ENCODE measurements at places on chromosomes 5 and 9.

DNA sequence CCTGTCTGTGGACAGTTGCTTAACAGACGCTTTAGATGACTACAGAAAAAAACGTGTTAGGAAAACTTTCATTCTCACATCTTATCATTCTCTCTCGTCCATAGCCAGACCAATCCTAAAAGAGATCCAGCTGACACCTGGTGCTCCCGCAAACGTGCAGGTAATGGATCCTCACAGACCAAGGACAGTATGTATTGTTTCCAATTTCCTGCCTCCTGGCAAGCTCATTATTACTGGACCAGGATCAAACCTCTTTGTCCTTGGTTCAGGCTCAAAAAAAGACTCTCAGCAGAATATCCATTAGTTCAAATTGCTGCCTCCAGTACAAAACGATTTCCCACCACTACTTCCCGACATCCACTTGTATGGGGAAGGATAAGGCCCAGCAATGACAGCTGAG is 62.4 kb downstream of the SERINC5 start:
- no peak for DNase-seq

DNA sequence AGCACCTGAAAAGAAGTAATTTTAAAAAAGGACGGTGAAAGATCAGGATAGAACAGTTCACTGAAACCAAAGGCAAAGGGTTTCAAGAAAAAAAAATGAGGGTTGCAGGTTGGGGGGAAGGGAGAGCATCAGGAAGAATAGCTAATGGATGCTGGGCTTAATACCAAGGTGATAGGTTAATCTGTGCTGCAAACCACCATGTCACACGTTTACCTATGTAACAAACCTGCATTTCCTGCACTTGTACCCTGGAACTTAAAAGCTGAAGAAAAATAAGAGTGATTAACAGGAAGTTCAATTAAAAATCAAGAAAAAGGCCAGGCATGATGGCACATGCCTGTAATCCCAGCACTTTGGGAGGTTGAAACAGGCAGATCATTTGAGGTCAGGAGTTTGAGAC is 44.1 kb upstream of the RNF38 start:
- DNase-seq = no peak

DNA sequence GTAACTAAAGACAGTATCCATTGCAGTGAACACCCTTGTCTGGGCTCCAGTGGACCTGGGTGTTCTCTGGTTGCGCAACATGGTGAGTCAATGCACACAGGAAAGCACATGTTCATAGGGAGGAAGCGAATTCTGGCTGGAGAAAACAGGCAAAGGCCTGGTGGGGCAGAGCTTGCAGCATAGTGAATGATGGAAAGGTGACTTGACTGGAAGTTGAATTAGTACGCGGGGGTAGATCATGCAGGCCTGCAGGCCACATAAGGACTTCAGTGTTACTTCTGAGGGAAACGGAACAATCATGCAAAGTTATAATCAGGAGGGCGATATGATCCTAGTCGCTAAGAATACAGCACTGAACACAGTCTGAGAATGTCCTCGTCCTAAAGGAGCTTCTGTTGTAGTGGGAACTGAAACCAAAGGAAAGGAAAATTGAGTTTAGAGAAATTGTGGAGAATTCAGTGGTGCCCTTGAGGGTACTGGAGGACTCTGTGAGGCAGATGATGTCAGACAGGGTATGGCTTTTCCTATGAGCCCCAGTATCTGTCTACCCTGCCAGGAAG is 71.9 kb upstream of the RANBP3L start:
- DNase-seq = no peak

GRCh38 chr5:177446200-177447065 is at the start of gene PRR7:
Gene PRR7, plus strand, starts transcription at chr5:177446814. Its CDS starts 8,254 bp downstream, at chr5:177455068.
- no peak for DNase-seq

DNA sequence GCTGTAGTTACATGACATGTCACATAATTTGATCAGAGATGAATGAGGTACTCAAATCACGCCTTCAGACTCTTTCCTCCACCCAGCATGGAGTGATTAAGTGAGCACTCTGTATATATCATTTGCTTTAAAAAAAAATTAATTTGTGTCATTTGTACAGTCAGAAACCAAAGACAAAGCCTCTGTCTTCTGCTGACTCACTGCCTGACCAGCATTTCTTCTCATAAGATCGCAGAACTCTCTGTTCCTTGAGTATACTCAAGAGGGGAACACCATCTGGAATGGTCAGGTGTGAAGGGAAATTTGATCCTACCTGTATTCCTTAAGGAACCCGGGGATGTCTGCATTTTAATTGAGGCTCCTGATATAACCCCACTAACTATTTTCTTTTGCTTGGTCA is 254.4 kb downstream of the FAM114A2 start:
- DNase-seq = no peak

DNA sequence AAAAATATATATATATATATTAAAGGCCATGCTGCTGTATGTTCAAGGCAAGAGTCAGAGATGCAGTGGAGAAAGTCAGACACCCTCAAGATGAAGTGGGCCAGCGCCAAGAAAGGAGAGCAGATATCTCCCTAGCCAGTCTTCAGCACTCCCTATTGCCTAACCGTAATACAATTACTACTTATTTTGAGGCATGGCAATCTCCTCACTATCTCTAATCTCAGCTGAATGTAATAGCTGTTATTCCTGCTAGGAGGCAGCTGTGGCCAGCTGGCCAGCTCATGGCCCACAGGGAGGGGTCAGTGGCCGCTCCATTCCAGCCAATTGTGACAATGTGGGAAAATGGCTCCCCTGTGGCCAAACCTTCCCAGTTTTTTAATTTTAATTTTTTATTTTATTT is 87.5 kb upstream of the FBXW11 start:
- no peak for DNase-seq

DNA sequence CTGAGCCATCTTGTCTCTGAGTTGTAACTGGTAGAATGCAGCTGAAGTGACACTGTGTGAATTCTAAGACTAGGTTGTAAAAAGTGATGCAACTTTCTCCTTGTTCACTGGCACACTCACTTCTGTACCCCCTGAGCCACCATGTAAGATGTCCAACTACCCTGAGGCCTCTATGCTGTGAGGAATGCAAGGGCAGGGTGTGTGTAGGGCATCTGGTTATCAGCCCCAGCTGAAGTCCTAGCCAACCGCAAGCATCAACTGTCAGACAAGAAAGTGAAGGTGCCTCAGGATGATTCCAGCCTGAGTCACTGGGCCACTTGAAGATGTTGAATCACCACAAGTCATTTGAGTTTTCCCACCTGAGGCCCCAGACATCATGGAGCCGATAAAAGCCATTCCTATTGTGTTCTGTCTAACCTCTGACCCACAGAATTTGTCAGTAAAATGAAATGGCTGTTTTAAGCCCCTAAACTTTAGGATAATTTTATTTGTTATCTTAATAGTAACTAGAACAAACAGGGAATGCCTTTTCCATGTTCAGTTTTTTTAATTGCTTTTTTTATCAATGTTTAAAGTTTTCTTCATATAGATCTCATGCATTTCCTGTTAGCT is 18.7 kb upstream of the RHOBTB3 start:
- DNase-seq = no peak

GRCh38 chr9:115733318-115734110 is 420.1 kb upstream of the PAPPA start:
- no peak for DNase-seq

- no peak for DNase-seq
These were observed 20.1 kb upstream of the COL15A1 start for GRCh38 chr9:98923451-98924123.

- no peak for DNase-seq
These were observed 38.0 kb upstream of the UBTD2 start for GRCh38 chr5:172321593-172321992.

DNA sequence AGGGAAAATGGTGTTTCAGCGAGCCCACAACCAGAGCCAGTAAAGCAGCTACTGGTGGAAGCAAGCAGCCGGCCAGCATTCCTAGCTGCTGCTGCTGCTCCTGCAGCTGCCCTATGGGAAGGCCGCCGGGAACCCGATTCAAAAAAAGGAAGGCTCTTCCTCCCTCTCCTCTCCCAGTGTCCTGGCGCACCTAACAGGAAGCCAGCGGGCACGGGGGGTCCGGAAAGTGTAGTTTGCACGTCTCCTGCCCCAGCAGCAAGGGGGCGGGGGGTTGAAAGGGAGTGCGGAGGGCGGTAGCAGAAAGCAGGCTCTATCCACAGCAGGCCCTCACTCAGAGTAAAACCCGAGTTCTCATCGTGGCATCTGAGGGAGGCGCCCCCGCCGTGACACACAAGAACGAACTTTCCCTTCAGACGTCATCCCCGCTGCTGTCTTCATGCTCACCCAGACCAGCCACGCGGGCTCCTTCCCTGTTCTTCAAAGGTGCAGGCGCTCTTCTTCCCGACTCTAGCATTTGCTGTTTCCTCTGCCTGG is 16.5 kb downstream of the GRXCR2 start:
- no peak for DNase-seq

DNA sequence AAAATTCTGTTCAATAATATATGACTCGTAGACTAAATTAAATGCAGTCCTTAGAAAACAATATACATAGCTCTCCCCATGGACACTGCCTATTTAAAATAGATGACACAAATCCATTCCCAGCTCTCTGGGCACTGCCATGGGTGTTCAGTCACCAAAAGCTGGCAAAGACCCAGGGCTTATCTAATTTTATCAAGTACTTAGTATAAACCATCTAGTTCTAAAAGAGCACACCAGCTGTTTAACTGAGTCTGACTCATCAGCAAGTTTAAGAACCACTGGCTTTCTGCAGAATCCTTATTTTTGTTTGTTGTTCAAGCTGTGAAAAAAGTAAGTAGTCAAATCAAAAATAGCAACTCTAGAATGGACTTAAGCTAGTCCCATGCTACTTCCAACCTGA is 107.6 kb downstream of the PLPP1 start:
- DNase-seq = no peak

- no peak for DNase-seq
These were observed 5.1 kb downstream of the MRPS2 start for GRCh38 chr9:135505406-135506187.

- no peak for DNase-seq
These were observed 546.3 kb downstream of the EBF1 start for GRCh38 chr5:158553195-158553961.

- no peak for DNase-seq
These were observed 300.7 kb downstream of the MLLT3 start for GRCh38 chr9:20321423-20322082.

DNA sequence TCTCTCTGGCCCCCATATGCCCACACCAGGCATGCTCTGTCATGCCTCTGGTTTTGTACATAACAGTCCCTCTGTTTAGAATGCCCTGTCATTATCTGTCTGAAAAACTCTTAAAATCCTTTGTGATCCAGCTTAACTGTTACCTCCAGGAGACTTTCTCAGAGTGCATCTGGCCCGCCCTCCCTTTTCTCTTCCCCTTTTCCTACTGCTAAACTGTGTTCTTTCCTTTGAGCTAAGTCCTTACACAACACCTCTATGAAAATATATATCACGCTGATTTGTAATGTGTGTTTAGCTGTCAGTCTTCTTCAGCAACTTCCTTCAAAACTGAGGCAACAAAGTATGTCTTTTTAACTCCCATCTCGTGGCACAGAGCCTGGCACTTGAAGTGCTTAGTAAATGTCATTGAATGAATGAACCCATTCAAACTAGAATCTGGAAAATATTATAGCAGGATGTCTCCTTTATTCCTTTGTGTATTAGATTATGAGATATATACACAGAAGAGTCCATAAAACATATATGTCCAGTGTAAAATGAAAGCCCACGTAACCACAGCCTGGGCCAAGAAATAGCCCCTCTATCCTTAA is 166.2 kb upstream of the KLF9 start:
- DNase-seq = no peak

GRCh38 chr5:92849756-92850155 is 731.3 kb downstream of the NR2F1-AS1 start:
- DNase-seq = no peak

GRCh38 chr5:122390154-122390553 is 78.1 kb downstream of the SNCAIP start:
- DNase-seq = no peak

DNA sequence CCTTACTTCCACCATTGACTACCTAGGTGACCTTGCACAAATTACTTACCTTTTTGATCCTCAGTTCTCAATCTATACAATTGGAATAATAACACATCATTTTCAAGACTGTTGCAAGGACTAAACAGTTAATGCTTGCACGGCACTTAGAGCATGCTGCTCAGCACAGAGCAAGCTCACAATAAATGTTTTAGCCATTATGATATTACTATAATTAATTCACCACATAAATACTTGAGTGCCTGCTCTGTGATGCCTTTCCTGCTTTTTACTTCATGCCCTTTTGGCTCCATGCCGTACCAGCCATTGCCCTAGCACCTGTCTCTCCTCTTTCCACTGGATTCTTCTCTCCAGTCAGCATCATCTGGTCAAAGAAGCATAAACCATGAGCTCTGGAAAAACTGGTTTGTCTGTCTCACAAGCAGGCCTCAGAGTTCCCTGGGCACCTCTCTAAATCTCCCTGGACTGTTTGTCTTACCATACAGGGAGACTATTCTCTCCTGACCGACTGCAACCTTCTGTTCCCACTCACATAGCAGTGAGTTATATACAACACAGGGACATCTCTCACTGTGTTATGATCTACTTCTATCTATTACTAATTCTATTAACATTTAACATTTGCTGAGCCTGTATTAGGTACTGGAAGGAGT is 260.4 kb upstream of the ADRA1B start:
- no peak for DNase-seq

GRCh38 chr9:75988663-75989062 is 98.2 kb downstream of the PCSK5 start:
- no peak for DNase-seq

DNA sequence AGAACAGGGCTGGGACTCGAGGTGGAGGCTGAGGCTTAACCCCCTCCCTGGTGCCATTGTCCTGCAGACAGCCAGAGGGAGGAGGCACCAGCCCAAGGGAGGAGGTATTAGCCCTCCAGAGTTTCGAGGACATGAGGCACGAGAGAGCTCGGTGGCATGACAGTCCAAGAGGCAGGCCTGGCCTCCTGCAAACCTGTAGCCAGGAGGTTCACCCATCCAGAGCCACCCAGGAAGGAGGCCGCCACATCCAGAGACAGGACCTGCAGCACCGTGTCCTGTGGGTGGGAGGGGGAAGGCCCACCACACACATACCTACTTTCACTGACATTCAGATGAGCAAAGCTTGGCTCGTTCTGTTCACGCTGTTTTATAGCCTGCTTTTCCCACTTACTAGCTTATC is 75.2 kb upstream of the ADAMTS2 start:
- DNase-seq = no peak

GRCh38 chr5:97750576-97750975 is 567.5 kb upstream of the RIOK2 start:
- DNase-seq = no peak

- no peak for DNase-seq
These were observed 512.7 kb upstream of the PAPPA start for GRCh38 chr9:115640887-115641286.

DNA sequence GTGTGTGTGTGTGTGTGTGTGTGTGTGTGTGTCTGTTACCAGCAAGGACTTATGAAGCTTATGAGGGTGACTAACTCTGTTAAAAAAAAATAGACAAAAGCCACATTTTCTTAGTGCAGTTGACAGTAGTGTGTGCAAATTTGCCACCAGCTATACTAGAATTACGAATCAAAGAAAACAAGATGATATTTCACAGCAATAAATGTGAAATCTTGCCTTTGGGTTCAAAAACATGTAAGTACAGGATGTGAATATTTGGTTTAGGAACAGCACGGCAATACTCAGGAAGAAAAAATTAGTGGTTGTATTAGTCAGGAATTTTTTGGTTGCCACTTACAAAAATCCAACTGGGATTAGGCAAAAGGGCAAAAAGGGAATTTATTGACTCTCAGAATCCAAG is 117.4 kb downstream of the NPR3 start:
- no peak for DNase-seq

- DNase-seq = no peak
These were observed 2.9 kb downstream of the SPTAN1 start for GRCh38 chr9:128555180-128555721.

Measured in stimulated activated CD8-positive, alpha-beta memory T cell treated with anti-CD3 and anti-CD28 coated beads, Interleukin-2, amount 100 ng/mL, for 1 hour (primary cell).